ENCODE measurements at places on chromosomes 5 and 9.
A peak's percentile ranks its signal among the peaks of the same experiment; 100 is the strongest.

DNA sequence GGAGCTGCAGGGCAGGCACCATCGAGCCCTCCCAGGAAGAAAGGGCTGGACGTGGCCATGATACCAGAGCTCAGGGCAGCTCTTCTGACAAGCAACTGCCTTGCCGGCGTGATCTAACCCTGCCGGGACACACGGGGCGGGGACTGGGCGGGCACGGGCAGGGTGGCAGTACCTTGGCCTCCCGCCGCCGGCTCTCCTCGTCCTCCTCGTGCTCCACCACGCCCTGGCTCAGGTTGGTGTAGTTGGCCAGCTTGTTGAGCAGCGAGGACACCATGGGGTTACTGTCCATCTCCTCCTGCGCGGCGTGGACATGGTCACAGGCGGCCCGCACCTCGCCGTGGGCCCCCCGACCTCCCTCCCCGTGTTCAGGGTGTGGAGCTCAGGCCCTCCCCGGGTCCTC is 18.5 kb downstream of the SLC12A7 start:
- DNase-seq: no peak

DNA sequence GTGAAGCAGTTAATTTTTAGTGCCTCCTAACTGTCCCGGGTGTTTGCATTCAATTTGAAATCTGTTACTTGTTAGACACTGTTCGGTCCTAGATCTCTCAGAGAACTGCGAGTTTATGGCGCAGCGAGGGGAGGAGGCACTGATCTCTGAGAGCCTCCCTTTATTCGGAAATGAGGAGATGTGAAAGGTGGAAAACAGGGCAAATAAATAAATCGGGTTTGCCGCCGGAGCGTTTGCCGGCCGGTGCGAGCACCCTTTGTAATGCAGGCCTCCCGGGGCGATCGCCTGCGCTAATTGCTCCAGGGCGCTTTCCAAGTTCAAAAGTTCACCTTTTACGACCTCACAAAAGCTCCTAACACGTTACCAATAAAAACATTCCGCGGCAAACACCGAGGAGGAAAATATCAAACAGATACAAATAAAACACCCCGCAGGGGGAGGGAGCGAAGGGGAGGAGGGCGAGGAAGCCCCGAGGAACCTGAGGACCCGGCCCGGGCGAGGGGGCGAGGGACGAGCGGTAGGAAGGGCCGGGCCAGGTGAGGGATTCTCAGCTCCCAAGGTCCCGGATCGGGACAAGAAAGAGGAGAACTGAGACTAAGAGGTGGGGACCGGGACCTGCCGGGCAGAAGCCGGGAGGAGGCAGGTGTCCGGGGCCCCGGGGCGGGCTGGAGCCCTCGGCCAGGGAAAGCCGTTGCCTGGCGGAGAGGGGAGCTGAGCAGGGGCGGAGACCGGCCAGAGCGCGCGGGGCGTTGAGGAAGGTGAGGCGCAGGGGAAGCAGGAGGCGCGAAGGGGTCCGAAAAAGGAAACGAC is 1.4 kb downstream of the NR6A1 start:
- no peak for DNase-seq

DNA sequence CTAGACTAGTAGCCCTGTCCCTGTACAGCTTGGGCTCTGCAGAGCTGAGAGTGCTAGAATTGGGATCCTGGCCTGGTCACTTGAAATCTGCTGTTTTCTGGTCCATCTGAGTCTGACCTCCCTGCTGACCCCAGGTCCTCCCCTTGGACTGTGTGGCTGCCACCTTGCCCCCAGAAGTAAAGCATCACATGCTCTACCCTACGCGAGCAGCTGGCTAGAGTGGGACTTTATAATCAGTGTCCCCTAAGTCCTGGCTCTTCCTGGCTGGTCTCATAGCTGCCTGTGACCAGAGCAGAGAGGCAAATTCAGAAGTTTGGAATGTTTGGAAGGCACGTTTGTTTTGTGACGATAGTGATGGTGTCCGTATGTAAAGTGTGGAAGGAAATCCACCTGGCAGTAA is 81.0 kb downstream of the ARHGEF28 start:
- no peak for DNase-seq

- no peak for DNase-seq
Measured at GRCh38 chr9:130212543-130213297, 40.5 kb downstream of the NCS1 start.

GRCh38 chr9:112572416-112572815 is 85.8 kb downstream of the KIAA1958 start:
- no peak for DNase-seq

- DNase-seq: peak; percentile 96
Measured at GRCh38 chr9:114372921-114373448, 14.8 kb downstream of the AKNA start.

DNA sequence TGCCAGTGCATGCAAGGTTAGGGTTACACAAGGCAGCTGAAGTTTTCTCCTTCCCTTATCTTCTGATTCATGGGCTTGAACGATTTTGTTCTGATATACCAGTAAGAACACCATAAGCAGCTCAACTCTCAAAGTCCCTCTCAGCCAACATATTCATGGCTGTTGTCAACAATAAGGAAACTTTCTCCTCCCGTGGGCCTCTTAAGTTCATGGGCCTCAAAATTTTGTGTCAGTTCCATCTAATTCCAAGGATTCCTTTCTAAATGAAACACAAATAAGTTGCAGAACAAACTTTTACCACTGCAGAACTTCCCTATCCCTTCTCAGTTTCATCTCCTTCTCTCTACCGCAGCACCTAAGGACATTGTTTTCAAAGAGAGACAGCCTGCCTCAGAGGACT is 23.6 kb upstream of the CAST start:
- no peak for DNase-seq

DNA sequence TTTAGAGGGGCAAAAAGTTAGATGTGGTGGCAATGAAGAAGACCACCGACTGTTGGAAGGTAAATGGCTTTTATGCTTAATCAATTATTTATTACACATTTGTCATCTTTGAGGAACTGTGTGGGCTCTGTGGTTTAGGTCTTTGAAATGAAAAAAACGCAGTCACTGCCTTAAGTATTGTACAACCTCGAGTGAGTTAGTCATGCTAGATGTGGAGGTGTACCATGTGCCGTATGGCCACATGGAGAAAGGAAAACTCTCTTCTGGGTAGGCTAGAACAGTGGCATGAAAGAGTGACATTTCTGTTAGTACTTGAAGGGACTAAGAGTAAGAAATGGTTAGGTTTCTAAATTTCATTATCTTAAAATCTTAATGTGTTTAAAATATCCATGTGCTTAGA is 166.1 kb downstream of the HACD4 start:
- no peak for DNase-seq

GRCh38 chr5:68285075-68285840 is 69.7 kb downstream of the PIK3R1 start:
- peak; percentile 42 for DNase-seq

DNA sequence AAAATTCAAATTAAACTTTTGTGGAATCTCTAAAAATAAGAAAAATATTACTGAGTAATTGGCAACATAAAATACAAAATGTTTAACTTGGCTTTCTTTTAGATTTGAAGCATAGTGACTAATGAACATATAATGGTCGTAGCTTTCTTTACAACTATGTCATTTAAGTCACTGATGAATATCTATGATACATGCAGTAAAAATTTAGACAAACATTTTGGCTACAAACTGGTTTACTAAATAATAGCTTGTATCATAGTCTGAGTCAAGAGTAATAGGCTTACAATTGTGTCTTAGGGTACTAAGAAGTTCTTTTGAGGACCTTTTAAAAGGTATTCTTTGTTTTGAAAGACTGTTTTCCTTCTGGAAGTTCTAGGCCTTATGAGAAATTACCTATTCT is 2.0 kb upstream of the APC start:
- no peak for DNase-seq

GRCh38 chr5:72841756-72842535 is 25.5 kb downstream of the TNPO1 start:
- DNase-seq: no peak

DNA sequence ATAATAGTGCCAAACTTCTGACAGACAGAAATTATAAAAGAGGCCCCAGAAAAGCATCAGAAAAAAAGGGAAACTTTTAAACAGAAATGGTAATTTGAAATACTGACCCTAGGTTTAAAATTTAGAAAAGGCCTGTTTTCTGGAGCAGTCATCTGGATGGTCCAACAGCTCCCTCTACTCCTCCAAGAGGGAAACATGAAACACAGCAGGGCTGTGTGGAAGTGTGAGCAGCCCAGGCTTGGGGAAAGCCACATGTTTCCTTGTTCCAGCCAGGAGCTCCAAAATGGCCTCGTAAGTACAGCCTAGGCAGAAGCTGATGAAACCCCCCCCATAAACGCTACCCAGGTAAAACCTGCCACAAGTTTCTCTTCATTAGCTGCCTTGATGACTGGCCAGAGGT is 499.3 kb upstream of the ADAMTS16 start:
- DNase-seq: no peak

GRCh38 chr5:17216974-17217492 is 398 bp upstream of the BASP1 start:
- no peak for DNase-seq

DNA sequence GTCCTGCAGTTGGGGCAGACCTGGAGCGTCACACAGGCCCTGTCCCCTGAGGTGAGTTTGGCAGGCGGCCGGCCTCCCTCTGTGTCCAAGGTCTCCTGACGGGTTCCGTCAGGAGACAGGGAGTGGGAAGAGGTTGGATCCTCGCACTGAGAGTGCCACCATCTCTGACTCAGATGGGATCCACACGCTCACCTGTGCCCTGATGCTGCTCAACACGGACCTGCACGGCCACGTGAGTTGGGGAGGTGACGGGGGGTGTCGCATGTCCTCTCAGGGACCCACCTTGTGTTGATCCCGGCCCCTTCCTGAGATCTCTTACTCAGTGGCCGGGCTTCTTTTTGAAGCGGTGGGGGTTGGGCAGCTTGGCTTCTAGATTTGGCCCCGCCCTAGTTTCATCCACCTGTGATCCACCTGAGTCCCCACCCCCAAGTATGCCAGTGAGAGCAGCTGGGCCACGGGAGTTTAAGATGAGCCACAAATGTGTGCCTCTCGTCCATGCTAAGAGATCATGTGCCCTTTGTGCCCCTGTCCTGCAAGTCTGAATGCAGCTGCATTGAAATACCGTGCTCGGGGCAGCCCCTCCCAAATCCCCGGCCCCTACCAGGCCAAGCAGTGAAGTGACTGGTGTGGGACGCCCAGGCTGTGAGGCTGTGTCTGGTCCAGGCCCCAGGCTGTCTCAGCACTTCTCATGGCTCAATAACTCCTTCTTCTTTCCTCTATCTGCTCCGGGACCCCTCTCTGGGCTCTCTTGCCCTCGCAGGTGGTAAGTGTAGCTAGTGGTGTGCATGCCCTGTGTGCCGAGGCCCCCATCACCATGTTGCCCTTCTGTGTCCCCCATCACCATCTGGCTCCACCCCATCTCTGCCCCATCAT is 27.2 kb downstream of the PSD2 start:
- no peak for DNase-seq

DNA sequence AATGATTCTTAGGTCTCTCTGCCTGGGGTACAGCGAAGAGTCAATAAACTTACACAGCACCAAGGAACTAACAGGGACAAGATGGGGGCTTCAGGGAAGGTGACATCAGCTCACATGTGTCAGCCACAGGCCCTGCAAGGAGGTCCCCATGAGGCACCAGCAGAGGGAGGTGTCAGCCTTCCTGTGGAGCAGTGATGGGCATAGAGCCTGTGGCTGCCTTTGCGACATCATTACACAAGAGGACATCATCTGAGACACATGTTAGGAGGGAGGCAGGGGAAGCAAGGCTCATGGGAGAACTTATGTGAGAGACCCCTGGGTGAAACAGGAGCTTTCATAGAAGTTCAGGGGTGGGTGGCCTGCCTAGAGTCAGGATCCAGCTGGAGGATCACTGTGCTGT is 389.6 kb downstream of the SEMA5A start:
- no peak for DNase-seq

- DNase-seq: no peak
Measured at GRCh38 chr9:27622693-27623340, 49.5 kb upstream of the C9orf72 start.

- no peak for DNase-seq
Measured at GRCh38 chr5:35160486-35161116, 69.7 kb downstream of the PRLR start.

GRCh38 chr9:5416953-5417352 is 20.8 kb downstream of the PLGRKT start:
- DNase-seq: no peak

DNA sequence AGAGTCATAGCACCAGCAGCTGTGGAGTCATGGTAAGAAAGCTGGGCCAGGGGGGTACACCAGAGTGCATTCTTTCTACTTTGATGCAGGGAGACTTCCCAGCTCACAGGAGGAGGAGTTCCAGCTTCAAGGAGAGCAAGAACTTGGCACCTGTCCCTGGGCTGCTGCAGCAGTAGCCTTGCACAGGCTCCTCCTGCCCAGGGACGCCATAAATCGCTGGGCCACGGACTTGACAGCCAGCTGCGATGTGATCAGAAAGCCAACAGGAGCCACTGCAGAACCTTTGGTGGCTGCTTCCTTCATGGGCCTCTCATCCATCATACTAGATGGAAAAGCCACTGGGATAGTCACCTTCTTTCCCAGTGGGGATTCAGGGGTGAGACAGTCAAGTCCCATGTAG is 234.7 kb downstream of the NMUR2 start:
- DNase-seq: no peak

GRCh38 chr9:3477236-3477834 is 48.5 kb downstream of the RFX3 start:
- peak; percentile 46 for DNase-seq

GRCh38 chr5:98902733-98903132 is 26.1 kb downstream of the CHD1 start:
- DNase-seq: no peak

All from B cell (primary cell).